ENCODE measurements at places on chromosomes 12 and 14.

DNA sequence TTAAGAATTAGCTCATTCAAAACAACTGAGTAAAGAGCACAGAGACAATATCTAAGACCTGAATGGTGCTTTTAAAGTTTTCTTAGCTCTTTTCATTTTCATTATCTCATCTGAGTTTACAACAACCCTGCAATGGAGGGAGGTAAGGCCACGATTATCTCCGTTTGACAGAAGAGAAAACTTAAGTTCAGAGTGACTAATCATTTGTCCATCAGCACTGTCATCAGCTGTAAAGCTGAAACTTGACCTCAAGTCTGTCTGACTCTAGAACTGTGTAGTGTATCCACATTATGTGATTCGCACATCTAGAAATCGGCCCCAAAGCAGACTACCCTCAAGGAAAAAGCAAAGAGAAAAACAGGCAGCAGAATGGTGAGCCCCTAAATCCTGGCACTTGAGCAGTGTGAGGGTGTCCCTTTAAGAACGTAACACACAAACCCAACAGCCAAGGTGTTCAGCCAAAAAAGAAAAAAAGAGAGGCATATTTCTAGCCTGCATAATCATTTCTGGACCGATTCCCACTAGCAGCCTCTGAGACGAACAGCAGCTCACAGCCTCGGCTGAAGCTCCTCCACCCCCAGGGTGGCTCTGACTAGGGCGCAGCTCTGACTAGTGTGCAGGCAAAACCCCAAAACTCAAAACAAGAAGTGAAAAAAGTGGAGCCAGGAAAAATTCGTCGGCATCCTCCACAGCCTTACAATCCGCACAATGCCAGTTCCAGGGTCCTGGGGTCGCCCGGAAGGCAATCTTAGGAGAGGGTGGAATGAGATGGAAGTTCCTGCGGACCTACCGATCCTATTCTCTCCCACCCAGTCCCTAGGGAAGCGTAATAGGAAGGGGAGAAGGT lies 1.6 kb downstream of the STXBP6 start:
- no peak for DNase-seq

DNA sequence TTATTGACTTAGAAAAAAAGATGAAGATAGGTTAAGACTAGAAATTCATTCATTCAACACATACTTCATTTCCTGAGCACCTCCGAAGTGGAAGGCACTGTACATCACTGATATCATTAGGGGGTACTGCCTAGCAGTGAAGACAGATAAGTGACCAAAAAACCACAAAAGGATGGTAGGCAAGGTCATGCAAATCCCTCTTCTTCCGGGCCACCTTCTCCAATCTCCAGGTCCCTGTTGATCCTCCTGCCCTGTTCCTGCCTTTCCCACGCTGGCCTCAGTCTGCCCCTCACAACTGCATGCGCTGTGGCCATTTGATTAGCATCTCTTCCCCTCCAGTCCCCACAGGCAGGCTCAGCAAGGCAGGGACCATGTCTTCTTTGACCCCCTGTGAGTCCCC lies 60.8 kb downstream of the SETD3 start:
- DNase-seq: no peak

DNA sequence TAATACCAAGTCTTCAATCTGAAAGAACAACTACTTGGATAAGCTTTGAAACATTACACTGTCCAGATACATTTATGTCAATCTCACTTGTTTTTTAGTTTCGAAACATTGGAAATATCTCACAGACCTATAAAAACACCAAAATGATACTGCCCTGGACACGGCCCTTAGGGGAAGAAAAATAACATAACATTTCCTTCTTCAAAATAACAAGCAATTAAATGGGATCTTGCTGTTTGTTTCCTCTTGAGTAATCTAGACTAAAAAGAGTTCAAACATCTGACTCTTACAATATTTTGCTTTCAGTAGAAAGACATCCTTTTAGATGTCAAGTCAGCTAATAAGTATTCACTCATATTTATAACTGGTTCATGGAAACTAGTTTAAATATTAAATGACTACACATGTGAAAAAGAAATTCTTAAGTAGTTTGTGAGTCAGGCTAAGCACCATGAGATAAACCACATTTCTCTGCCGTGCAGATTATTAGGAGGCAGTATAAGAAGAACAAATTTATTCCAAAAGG lies 87.5 kb downstream of the EPS8 start:
- no peak for DNase-seq

GRCh38 chr12:124664395-124665111 lies 97.1 kb upstream of the NCOR2 start:
- no peak for DNase-seq

DNA sequence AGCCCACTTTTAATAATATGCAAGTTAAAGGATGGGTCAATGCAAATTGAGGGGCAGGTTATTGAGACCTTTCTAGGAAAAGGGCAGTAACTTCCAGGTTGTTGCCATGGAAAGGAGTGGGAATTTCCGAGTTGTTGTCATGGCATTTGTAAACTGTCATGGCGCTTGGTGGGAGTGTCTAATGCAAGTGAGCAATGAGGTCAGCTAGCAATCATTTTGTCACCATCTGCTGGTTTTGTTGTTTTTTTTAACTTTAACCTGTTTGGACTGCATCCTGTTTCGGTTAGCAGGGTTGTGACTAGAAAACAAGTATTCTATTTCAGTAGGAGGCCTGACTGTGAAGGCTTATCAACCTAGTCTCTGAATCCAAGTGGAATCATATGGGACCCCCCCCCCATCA lies 85.8 kb upstream of the TSPAN11 start:
- DNase-seq: no peak

- no peak for DNase-seq
Observed at GRCh38 chr14:95516554-95517181, at the start of gene SYNE3. SYNE3 (minus strand) TSS chr14:95516650; CDS start chr14:95475821, 40,829 bp downstream.

DNA sequence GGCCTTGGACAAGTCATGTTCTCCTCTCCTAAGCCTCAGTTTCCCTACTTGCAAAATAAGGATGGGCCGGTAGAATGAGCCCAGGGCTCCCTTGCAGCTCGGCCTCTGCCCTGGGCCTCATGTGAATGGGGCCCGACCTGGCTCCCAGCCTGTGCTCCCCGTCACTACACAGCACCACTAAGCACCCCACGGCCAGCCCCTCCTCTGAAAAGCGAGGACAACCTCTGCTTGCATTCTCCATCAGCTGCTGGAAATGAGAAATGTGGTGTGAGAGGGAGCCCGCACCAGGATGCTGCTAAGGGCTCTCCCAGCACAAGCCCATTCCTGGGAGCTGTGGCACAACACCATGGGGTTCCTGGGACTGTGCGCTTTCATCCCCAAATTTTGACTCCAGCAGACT lies 10.2 kb downstream of the SLC25A47 start:
- no peak for DNase-seq

DNA sequence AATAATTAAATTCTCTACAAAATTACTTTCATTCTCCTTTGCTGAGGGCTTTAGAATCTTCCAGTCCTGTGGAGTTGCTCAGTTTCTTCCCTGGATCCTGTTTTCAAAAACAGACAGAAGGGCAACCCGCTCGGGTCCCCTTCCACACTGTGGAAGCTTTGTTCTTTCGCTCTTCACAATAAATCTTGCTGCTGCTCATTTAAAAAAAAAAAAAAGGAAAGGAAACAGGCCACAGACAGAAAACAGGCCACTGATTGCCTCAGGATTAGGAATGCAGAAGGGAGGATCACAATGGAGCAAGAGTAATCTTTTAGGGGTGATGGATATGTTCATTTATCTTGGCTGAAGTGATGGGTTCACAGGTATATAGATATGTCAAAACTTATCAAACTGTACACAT lies 29.5 kb upstream of the HIGD1C start:
- no peak for DNase-seq

DNA sequence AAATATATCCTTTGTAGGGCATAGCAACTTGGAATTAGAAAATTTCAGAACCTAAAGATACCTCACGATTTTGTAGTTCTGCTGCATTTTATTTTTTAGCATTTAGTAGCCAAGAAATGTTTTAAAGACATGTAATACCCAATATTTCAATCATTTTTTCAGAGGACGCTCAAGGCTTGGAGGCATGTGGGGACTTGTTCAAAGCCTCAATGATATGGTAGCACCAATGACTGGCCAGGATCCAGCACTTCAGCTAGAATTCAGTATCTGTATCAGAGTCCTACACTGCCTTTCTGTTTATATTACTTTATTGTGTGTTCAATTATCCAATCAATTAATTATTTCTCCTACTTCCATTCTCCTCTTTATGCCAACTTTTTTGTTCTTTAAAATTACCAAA lies 154.8 kb upstream of the NEDD1 start:
- no peak for DNase-seq

DNA sequence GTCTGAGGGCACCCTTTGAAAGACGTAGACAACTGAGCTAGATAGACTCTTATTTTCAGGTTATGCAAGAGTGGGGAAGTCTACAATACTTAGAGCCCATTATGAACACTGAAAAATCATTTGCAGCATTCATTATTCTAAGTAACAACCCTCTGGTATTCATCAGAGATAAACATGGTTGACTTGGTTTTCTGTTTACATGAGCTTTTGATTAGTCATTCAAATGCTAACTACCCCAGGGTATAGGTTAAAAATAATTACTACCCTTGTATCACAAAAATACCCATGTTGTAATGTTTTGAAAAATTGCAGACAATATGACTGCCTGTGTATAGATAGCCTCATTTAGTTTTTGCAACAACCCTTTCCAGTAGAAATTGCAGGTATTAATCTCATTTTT lies 78.5 kb downstream of the PPFIBP1 start:
- DNase-seq: no peak

DNA sequence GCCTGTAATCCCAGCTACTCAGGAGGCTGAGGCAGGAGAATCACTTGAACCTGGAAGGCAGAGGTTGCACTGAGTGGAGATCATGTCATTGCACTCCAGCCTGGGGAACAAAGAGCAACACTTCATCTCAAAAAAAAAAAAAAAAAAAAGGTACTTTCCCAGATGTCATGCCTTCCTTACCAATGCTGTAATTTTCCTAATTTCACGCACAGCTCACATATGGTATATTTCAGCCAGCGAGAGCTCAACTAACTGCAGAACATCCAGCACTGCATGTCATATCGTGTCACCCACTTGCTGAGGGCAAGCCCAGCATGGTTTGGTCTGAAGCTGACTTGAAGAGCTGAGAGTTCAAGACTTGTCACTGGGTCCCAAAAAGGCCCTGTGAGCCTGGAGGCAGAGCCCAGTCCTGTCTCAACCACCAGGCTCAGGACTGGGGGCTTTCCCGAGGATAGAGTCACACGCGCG lies 29.0 kb downstream of the NFKBIA start:
- DNase-seq: no peak

GRCh38 chr14:93830753-93831461 lies 42.6 kb upstream of the PRIMA1 start:
- DNase-seq: no peak

GRCh38 chr12:80053051-80053790 lies 46.1 kb upstream of the OTOGL start:
- no peak for DNase-seq

DNA sequence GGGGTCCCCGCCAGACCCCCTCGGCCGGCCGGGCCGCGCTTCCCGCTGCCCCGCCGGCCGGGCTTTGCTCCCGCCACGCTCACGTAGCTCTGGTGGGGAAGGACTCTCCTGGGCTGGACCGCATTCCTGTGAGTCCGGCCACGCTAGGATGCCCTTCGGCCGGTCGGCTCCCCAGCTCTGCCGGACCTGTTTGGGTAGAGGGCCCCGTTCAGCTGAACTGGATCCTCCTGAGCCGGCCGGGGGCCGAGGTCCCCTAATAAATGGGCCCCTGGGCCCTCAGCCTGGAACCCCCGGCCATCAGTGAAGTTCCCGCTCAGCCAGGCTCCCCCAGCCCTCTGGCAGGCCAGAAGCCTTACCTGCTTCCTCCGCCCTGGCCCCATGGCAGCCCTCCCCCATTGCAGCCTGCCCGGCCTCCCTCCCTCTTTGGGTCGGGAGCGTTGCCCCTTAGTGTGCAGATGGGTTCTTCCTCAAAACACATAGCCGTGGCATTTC lies 593 bp downstream of the UNC119B start:
- DNase-seq: no peak

GRCh38 chr14:96811985-96812667 lies 14.9 kb downstream of the VRK1 start:
- no peak for DNase-seq

DNA sequence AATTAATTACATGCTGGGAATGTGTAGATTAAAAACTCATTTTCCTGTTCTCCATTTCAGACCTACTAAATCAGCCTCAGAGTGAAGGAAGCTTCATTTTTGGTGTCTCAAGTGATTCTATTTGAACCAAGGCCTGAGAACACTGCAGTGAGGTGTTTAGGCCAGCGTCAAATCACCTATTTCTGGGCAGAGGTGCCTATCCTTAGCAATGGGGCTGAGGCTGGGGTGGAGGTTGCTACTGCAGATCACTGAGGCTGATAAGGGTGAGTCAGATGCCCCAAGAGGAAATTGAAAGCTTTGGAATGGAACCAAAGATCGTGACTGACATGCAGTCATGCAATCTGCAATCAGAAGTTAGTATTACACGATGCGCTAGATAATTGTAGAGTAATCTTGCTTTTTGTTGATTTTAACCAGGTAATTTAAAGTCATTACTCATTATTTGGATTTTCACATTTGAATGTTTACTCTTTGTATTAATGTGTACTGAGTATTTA lies 4.4 kb downstream of the TXNRD1 start:
- DNase-seq: peak; percentile 60

DNA sequence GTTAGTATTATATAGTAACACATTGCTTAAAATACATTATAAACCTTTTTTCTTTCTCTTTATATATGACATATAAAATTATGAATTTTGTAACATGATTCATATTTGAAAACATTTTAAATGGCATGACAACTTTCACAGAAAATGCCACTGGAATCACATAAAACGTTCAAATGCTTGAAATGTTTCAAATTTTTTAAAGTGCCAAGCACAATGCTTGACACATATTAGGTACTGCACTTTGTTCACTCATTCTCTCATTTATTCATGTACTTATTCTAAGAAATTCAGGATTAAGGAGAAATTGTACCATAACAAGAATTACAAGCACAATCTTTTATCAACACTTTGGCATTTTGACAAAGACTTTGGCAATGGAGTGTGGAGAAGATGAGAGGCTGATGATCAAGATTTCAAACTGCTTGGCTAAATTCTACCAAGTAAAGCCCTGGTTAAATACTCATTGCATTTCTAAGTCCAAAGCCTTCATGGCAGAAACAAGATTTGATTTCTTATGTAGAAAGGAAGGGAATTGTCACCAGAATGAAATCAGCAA lies 232.2 kb downstream of the C12orf50 start:
- no peak for DNase-seq

All from stimulated activated CD4-positive, alpha-beta T cell treated with anti-CD3 and anti-CD28 coated beads, Interleukin-12 subunit alpha, Interleukin-12 subunit beta, amount 100 ng/mL, for 48 hours (primary cell).